CD4-positive, alpha-beta T cell treated with Interleukin-6 for 4 hours (primary cell): ENCODE measurements at places on chromosomes 5 and 9.

DNA sequence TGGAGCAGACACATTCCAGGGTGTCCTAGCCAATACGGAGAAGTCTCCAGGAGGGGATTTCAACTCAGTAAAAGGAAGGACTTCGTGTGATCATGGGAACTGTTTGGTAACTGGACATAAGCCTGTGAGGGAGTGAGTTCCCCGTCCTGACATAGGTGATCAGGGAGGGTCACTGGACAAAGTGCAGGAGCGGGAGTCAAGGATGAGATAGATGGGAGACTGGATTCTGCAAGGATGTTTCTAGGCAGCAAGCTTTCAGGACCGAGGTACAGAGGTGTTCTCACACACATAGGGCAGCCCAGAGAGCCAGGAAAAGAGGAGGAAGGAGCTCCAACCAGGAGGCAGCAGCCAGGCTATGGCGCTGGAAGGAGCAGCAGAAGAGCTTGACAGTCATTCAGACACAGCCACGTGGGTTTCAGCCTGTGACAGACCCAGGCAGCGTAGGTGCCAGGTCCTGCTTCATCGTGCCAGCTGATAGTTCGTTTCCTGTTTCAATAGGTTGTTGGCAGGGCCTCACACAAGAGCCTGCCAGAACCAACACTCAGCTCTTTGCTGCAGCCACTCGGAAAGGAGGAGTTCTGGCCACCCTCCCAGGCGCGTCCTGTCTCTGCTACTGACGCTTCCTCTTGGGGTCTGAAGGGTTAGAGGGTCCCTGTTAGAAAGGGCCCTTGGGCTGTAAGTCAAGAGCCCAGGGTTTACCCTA lies 84.1 kb downstream of the AMBP start:
- DNase-seq = no peak

DNA sequence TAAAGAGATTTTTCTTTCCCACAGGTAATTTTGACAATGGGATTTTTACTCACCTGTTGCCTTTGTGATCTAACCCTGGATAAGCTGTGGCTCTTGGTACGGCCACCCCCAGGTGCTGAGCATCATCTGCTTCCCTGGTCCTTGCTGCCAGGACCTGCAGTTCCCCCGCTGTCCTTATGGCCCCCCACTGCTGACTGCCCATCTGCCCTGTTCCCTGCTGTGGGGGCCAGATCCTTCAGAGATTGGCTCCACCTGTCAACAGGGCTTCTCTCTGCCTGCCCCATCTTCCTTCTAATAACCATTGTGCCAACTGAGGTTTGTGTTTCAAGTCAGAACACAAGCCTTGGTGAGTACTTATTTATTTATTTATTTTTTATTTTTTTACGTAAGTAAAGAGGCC lies 183.3 kb downstream of the MAPKAP1 start:
- no peak for DNase-seq

GRCh38 chr9:94164806-94165549 lies 80.7 kb downstream of the PTPDC1 start:
- no peak for DNase-seq

DNA sequence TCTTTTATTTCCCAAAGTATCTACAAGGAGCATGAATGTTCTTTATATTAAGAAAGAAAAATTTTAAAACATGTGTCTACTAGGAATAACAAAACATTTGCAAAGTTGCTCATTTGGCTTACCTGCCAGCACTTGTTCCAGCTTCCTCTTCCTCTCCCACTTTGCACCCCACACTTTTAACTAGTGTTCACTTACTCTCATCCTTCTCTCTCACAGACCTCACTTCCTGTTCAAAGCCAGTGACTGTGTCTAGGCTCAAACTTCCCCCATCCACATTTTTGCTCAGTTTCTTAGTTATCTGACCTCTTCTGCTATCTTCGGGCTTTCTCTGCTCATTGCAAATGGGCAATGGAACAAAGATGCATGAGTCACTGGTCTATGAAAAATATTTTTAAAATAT lies 512.2 kb upstream of the ZNF462 start:
- no peak for DNase-seq

- no peak for DNase-seq
Observed at GRCh38 chr9:16460696-16461095, 409.8 kb downstream of the BNC2 start.
